SJSA1 (cell line): ENCODE measurements at places on chromosomes 7 and 10. TPM values are rescaled to one million over a fixed set of nuclear protein-coding genes. Genes with fewer than 3 reads are reported as not detected.

C1QL3 gene
- total RNA-seq, result 0.05 TPM in 1 of 2 replicates, not detected in the other

MOGAT3 gene
- not detected in 2 replicates for total RNA-seq

ELOVL3 gene
- total RNA-seq, result not detected in 2 replicates

CCDC3 gene
- 12.4 and 21.3 TPM in 2 replicates for total RNA-seq

BCCIP gene
- total RNA-seq, result 122 and 160 TPM in 2 replicates

SPDYE1 gene
- total RNA-seq, result not detected in 2 replicates

MYPN gene
- under 0.01 and 0.39 TPM in 2 replicates for total RNA-seq

TPST1 gene
- total RNA-seq, result 50.0 and 51.0 TPM in 2 replicates

TPK1 gene
- 1.5 and 4.4 TPM in 2 replicates for total RNA-seq

HOXA1 gene
- total RNA-seq, result 2.0 and 5.8 TPM in 2 replicates

BHLHA15 gene
- total RNA-seq, result not detected in 2 replicates

NME8 gene
- not detected in 2 replicates for total RNA-seq

CYP3A4 gene
- total RNA-seq, result not detected in 2 replicates

NUTM2D gene
- 1.4 and 2.0 TPM in 2 replicates for total RNA-seq

SLC18A2 gene
- not detected in 2 replicates for total RNA-seq

NOS3 gene
- not detected in 2 replicates for total RNA-seq

KDM7A gene
- 0.88 and 1.2 TPM in 2 replicates for total RNA-seq

PRLHR gene
- not detected in 2 replicates for total RNA-seq

BMI1 gene
- 73.9 and 83.3 TPM in 2 replicates for total RNA-seq

AKR1B1 gene
- 79.8 and 103 TPM in 2 replicates for total RNA-seq

CALHM1 gene
- not detected in 2 replicates for total RNA-seq

TRPV5 gene
- total RNA-seq, result not detected in 2 replicates

NUTM2A gene
- total RNA-seq, result 1.1 and 3.4 TPM in 2 replicates

FAM25A gene
- not detected in 2 replicates for total RNA-seq

SPDYE2B gene
- total RNA-seq, result not detected in 2 replicates

GBX1 gene
- not detected in 2 replicates for total RNA-seq

ATG9B gene
- not detected in 2 replicates for total RNA-seq

SGCE gene
- total RNA-seq, result 117 and 123 TPM in 2 replicates

CPA4 gene
- 12.0 and 14.7 TPM in 2 replicates for total RNA-seq

SHOC2 gene
- 41.6 and 51.5 TPM in 2 replicates for total RNA-seq

CALN1 gene
- total RNA-seq, result not detected in 2 replicates

MEIG1 gene
- total RNA-seq, result not detected in 2 replicates

OIT3 gene
- total RNA-seq, result not detected in 2 replicates

CAMK2G gene
- total RNA-seq, result 12.5 and 17.6 TPM in 2 replicates

SLC35G1 gene
- 15.4 and 16.0 TPM in 2 replicates for total RNA-seq

CALU gene
- total RNA-seq, result 919 and 957 TPM in 2 replicates
